ENCODE measurements at places on chromosomes 3 and 15.

- peak; percentile 93 for DNase-seq
Observed at GRCh38 chr3:41198950-41199865, at the start of gene CTNNB1. Gene CTNNB1 (plus strand): TSS chr3:41199505. CDS start chr3:41224069, 24,564 bp downstream.

- DNase-seq: no peak
Observed at GRCh38 chr3:118144919-118145318, 889.7 kb downstream of the IGSF11 start.

GRCh38 chr15:74799856-74800558 is 12.6 kb upstream of the LMAN1L start:
- peak; percentile 72 for DNase-seq

- DNase-seq: no peak
Observed at GRCh38 chr3:164752812-164753211, 325.5 kb downstream of the SI start.

DNA sequence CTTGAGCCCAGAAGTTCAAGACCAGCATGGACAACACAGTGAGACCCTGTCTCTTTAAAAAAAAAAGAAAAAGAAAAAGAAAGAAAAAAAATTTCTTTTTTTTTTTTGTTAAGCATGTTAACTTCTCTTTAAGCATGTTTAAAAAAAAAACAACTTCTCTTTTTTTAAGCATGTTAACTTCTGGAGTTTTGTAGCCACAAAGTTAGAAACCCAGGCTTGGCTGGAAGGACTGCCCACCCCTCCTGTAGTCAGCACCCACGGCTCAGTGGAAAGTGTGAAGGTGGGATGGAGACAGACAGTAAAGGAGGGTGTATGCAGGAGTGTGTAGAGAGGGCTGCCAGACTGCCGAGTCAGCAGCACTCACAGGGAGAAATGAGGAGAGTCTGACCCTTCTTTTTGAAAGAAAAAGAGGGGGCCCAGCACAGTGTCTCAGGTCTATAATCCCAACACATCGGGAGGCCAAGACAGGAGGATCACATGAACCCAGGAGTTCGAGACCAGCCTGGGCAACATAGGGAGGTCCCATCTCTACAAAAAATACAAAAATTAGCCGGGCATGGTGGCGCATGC is 33.2 kb downstream of the GOLGA8S start:
- DNase-seq: no peak

GRCh38 chr3:98561727-98562521 is 30.1 kb downstream of the GPR15 start:
- DNase-seq: no peak

DNA sequence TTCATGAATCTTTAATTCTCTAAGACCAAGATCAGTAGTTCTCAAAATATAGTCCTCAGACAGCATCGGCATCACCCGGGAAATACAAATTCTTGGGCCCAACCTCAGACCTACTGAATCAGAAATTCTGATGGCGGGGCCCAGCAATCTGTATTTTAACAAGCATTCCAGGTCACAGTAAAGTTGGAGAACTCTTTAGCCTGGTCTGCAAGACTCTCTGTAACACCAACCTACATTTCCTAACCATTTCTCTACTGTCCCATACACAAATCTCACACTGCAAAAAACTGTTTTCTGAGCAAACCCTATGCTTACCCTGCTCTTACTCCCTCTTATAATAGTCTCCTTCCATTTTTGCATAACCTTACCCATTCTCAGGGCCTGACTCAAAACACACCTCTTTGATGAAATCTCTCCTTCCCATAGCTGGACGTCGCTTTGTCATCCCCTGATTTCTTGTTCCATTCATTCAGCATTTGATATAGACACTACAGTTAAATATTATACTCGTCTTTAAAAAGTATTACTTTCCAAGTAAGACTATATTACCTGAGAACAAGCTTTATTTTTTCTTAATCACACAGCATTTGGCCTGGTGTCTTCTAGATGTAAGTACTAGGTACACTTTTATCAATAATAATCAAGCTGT is 83.3 kb upstream of the MYO5C start:
- no peak for DNase-seq

- no peak for DNase-seq
Observed at GRCh38 chr3:53858096-53858741, 11.9 kb downstream of the IL17RB start.

GRCh38 chr3:74267588-74268184 is 346.8 kb downstream of the CNTN3 start:
- DNase-seq: no peak

GRCh38 chr15:71448688-71449114 is 333.4 kb downstream of the THSD4 start:
- DNase-seq: no peak

DNA sequence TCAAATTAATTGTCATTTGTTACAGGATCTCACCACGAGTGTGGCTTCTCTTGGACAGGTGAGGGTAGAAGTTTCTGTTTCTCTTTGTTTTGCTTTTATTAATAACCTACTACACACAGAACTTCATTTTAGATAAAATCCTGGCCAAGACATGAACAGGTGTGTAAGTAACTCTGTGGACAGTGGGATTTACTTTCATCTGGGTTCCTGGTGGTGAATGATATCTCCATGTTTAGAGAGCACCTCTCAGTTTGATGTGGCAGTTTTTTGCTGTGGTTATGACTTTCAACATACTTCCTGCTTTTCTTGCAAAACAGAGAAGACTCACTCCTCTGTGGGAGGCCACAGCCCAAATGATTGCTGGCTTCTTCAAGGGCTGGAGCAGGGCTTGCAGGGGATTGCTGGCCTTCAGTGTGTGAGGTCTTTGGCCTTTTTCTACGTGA is 71.1 kb upstream of the XCR1 start:
- DNase-seq: peak; percentile 34

DNA sequence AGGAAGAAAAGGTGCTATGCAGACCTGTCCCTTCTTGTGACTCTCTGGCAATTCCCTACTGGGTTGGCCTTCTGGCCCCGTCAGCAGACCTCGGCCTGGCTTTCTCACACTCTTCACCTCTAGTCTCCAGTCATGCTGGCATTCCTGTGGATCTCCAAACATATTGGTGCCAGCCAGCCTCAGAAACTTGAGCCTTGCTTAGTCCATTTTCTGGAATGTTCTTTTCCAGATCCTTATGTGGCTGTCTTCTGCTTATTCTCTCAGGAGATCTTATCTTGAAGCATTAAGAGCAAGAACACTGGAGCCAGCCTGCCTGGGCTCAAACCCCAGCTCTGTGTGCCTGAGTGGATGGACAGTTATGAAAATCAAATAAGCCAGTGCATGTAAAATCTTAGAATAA is 88.2 kb upstream of the NTRK3 start:
- no peak for DNase-seq

GRCh38 chr15:49439678-49440395 is 16.8 kb downstream of the FGF7 start:
- no peak for DNase-seq

GRCh38 chr3:56914646-56915045 is 112.9 kb upstream of the ARHGEF3 start:
- no peak for DNase-seq

DNA sequence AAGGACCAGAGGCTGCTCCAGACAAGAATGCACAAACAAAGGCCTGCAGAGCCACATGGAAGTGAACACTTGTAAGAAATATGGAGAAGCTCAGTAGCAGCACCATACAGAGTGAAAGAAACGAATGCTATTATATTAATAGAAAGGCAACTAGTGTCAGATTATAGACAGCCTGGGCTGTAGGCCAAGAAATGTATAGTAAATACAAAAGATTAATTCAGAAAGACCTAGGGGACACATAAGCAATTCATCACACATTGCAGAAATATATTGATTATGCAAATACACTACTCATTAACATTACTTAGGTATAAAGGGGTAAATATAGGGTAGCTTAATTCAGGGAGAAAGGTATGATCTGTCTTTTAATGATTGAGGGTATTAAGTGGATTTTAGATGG is 69.5 kb upstream of the GUCA1C start:
- no peak for DNase-seq

GRCh38 chr3:184333700-184334099 is 3.7 kb upstream of the FAM131A start:
- DNase-seq: no peak

- no peak for DNase-seq
Observed at GRCh38 chr3:151440940-151441339, 19.9 kb downstream of the IGSF10 start.

GRCh38 chr15:32878869-32879805 is 161.3 kb downstream of the GREM1 start:
- no peak for DNase-seq

DNA sequence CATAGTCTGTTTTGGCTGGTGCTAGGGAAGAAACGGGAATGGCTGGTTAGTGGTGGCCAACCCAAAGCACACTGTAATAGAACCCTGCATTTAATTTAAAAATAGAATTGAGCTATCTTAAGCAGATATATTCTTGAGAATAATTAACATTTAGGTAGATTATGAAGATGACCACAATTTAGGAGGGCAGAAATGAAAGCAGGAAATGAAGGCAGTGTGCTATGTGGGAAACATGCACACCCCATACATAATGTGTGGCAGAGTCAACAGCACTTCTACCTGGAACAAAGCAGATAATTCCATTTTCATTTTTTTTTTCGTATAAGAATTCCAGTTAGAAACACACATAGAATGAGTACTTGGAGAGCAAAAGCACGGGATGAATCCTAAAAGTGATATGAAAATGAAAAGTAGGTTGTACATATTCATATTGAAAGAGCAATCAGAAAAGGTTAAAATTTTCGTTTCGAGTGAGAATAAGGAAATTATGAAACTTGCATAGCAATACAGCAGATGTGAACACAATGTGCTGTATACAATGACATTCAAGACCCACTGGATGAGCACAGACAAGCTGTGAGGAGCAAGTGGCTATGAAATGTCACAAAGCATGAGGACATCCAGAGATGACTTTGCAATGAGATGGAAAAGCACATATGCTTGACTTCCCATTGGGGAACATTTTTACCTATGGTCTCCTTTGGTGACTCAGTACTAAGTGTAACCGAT is 102.6 kb downstream of the TFG start:
- no peak for DNase-seq

DNA sequence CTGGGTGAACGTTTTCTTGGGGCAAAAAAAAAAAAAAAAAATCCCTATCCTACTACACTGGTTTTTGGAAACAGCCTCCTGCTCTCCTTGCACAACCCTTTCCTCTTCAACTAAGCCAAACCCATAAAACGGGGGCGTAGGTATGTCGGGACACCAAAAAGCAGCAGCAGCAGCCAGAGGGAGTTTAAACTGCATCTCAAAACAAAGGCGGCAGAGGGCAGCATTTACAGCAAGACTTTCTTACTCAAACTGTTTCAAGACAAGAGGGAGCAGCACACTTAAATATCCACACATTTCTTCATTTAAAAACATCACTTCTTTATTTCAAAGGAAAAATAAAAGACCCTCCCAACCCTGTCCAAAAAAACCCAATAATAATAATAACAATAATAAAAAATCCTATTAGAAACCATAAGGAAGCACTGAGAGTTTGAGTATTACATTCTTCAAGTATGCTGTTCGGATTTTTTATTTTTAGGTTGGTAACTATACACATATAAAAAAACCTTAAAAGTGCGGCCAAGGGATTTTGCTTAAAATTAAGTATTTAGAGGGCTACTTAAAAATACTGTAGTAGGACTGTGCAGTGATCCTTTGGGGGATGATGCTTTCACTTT is 43.9 kb upstream of the PLXND1 start:
- no peak for DNase-seq

DNA sequence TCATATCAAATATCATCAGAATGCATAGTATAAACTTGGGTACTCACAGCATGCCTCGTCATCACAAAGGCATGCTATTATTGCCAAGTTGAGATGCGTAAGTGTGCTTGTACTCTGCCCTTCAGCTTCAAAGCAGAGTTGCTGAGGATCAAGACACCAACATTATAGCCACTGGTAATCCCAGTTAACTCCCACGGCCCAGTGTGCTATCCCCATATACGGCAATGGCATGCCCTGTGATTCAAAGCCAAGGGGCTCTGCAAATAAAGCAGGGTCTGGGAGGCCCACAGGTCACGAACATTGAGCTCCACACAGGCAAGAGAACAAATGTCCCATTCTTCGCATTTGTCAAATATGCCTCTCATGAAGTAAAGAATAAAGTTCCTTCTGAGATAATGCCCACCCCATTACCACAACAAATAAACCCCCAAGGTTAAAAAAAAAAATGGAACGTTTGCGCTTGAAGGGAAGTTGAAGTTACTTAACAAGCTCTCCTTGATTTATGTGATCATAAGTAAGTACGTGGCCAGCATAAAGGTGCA is 298.1 kb upstream of the NECTIN3 start:
- DNase-seq: no peak

- no peak for DNase-seq
Observed at GRCh38 chr3:14765060-14765400, 53.7 kb upstream of the FGD5 start.

- DNase-seq: no peak
Observed at GRCh38 chr3:158279609-158280008, 169.7 kb downstream of the RSRC1 start.

DNA sequence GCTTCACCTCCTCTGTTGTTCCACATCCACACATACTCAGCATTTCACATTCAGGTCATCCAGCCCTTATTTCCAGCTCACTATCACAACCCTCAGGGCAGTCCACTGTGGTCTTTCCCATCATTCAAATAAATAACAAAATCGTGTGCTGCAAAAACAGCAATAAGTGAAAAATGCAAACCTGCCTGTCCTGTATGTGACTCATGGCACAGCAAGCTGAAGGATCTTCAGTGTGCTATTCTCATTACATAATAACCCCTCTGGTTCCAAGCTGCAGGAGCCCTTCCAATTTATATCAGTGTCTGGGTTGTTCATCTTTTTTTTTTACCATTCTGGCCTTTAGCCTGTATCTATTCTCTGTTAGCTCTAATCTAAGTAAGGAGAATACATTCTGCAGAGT is 185.3 kb upstream of the UBE2E2 start:
- no peak for DNase-seq

DNA sequence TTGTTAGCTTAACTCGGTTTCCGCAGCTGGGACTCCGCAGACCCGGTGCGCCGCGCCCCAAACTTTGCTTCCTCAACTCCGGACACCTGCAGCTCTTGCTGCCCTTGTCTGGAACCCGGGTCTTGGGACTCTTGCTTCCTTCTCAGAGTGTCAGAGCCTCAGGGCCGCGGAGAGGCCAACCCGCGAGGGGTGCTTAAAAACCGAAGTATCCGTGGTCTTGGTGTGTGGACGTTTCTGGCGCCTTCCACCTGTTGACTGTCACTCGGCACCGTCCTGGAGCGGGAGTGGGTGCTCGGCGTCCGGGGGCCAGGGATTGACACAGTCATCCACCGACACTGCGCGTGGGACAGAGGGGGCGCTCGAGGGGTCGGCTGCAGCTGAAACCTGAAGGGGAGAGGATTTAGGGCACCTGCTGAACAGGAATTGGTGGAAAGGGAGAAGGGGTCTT is 386 bp downstream of the SQOR start:
- peak; percentile 71 for DNase-seq

- no peak for DNase-seq
Observed at GRCh38 chr3:176041812-176042211, 1155.5 kb downstream of the TBL1XR1 start.

- no peak for DNase-seq
Observed at GRCh38 chr3:66017084-66017483, 21.6 kb downstream of the MAGI1 start.

GRCh38 chr3:141877911-141878310 is 1.5 kb downstream of the ATP1B3 start:
- DNase-seq: no peak

GRCh38 chr3:69699183-69699582 is 40.1 kb upstream of the MITF start:
- no peak for DNase-seq

GRCh38 chr3:99521551-99521950 is 116.8 kb upstream of the COL8A1 start:
- no peak for DNase-seq

GRCh38 chr3:112671930-112672715 is 31.2 kb upstream of the CCDC80 start:
- no peak for DNase-seq

Measured in heart right ventricle (tissue), 16 donors.